DMS53 (cell line): ENCODE measurements at places on chromosomes 13 and 19.

GRCh38 chr19:2035590-2035991, 15.5 kb downstream of the MKNK2 start:
- no peak for DNase-seq

DNA sequence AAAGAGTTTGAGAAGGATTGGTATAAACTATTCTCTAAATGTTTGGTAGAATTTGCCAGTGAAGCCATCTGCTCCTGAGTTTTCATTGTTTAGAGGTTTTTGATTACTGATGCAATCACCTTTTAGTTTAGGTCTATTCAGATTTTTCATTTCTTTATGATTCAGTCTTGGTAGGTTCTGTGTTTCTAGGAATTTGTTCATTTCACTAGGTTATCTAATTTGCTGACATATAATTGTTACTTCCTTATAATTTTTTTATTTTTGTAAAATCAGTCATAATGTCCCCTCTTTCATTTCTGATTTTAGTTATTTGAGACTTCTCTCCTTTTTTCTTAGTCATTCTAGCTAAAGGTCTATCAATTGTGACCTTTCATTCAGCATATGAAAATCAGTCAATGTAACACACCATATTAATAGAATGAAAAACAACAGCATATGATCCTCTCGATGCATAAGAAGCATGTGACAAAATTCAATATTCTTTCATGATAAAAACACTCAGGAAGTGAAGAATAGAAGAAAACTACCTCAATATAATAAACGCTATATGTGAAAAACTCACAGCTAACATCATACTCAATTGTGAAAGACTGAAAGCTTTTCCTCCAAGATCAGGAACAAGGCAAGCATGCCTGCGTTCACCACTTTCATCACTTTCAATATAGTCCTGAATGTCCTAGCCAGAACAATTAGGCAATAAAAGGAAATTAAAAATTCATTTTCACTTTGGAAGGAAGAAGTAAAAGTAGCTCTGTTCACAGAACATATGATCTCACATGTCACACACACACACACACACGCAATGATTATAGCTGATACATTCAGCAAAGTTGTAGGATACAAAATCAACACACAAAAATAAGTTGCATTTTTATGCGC, 149.1 kb downstream of the COG6 start:
- no peak for DNase-seq

GRCh38 chr13:38980750-38981078, 9.9 kb downstream of the STOML3 start:
- DNase-seq = no peak

DNA sequence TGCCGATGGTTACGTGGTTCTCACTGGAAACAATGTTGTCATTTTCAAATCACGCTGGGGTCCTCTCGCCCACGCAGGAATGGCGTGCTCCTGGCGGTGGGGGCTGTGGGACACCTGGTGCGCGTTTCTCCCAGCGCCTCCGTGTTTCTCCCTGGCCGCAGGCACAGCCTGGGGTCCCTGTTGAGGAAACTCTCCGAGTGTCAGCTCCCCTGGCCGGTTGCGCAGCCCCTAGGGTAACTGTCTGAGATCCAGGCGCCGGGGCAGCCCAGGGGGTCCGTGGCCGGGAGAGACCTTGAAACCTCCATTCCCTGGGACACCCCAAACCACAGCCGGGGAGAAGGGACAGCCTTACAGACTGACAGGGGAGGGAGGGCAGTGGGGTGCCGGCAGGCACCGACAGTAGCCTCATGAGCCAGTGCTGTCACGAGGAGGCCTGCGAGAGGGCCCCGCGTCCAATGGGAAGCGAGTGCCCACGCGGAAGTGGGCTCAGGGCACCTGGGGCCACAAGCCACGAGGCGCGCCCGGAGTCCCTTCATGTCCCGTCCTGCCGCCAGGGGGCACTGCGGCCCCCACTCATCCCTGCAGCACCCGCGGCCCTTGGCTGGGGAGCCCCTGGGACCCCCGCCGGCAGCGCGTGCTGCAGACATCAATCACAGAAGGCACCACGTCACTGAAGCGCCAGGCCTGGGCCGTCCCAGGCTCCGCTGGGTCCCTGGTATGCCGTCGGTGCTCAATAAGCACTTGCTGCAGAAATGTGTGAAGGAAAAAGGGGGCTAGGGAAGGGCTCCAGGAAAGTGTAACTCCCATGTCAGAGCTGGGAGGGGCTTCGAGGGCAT, 9.5 kb downstream of the ADAMTSL5 start:
- peak; percentile 35 for DNase-seq

DNA sequence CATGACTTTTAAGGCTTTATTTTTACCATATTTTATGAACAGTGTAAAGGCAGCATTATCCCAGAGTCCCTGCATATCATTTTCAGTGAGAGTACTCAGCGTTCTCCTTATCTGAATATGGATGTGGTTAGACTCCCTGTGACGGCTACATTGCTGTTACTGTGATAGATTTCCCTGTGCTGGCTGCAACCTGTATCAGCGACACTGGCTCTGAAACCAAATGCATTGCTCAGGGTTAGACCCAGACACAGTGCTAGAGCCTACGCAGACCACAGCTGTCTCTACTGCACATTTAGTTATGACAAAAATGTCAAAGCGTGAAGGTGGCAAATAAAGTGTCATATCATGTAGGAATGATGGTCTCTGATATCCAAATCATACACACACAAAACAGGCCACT, 138.0 kb downstream of the ENOX1 start:
- DNase-seq = no peak

DNA sequence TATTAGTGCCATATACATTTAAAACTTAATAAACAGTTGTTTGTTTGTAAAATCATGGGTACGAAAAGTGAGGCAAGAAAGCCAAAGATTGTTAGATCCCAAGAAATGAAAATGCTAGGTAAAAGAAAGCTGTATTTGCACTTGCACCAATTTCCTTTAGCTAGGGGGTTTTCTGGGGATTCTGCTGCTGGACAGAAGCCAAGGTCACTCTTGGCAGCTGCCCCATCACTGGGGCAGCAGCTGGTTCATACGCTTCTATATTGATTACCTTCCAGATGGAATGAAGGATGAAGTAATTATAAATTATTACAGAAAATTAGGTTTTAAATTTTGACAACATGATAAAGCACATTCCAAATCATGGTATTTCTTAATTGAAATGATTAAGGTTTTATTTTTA, 127.4 kb downstream of the SLITRK5 start:
- DNase-seq = no peak

DNA sequence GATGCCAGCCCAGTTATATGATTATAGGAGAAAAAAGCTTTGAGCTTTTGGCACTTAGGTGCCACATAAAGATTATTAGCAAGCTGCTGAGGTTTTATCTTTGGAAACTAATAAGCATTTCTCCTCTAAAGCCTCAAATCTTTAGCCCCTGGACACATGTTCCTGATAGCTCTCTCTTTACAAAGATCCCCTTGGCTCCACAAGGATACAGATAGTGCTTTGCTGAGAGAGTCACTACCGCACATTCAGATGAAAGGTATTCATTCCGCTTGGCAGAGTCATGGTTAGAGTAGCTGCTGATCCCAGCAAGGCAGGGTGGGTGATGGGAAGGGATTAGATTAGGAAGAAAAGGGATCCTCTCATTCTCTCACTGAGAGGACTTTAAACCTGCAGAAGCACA, 28.2 kb upstream of the PSG7 start:
- DNase-seq = no peak
